ENCODE measurements at places on chromosomes 3 and 15.

- no peak for DNase-seq
These were observed 80.1 kb downstream of the LEKR1 start for GRCh38 chr3:156906275-156906674.

GRCh38 chr3:117322866-117323265 is 613.3 kb downstream of the TUSC7 start:
- peak; percentile 27 for DNase-seq

DNA sequence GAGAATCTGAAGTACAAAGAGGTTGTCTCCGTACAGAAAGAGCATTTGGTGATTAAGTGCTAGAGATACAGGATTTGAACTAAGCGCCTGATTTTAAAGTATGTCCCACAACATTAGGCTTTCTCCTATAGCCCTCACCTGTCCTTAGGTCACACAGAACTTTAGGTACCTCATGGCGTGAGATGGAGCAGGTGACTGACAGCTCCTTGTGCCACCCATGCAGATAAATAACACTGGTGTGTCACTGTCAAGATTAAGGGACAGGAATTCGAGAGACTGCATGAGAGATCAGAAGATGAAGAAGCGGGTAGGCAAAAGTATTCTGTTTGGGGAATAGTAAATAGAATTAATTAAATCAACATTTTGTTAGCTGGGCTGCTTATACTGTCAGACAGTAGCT is 1.1 kb downstream of the BLM start:
- DNase-seq = no peak

GRCh38 chr15:101083336-101084045 is 164.3 kb downstream of the LRRK1 start:
- no peak for DNase-seq

- DNase-seq = no peak
These were observed 10.0 kb downstream of the DUOX1 start for GRCh38 chr15:45139770-45140169.

DNA sequence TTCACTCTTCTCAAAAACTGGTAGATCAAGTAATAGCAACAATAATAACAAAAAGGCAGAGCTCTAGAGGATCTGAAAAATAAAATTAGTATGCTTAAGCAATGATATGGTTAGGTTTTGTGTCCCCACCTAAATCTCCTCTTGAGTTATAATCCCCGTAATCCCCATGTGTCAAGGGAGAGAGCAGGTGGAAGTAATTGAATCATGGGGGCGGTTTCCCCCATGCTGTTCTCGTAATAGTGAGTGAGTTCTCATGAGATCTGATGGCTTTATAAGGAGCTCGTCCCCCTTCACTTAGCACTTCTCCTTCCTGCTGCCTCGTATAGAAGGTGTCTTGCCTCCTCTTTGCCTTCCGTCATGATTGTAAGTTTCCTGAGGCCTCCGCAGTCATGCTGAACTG is 60.2 kb upstream of the ABHD2 start:
- DNase-seq = no peak

- no peak for DNase-seq
These were observed 22.6 kb upstream of the COMMD4 start for GRCh38 chr15:75313116-75313845.

GRCh38 chr3:148903941-148904340 is 38.8 kb downstream of the CPA3 start:
- DNase-seq = peak; percentile 32
